ENCODE measurements at places on chromosomes 16 and 17. TPM values are rescaled to one million over a fixed set of nuclear protein-coding genes. Genes with fewer than 3 reads are reported as not detected.

Gene TPSAB1
- total RNA-seq, result 48.3 TPM

Gene ZNF18
- 6.5 TPM for total RNA-seq

Gene NOXO1
- total RNA-seq, result not detected

DNA sequence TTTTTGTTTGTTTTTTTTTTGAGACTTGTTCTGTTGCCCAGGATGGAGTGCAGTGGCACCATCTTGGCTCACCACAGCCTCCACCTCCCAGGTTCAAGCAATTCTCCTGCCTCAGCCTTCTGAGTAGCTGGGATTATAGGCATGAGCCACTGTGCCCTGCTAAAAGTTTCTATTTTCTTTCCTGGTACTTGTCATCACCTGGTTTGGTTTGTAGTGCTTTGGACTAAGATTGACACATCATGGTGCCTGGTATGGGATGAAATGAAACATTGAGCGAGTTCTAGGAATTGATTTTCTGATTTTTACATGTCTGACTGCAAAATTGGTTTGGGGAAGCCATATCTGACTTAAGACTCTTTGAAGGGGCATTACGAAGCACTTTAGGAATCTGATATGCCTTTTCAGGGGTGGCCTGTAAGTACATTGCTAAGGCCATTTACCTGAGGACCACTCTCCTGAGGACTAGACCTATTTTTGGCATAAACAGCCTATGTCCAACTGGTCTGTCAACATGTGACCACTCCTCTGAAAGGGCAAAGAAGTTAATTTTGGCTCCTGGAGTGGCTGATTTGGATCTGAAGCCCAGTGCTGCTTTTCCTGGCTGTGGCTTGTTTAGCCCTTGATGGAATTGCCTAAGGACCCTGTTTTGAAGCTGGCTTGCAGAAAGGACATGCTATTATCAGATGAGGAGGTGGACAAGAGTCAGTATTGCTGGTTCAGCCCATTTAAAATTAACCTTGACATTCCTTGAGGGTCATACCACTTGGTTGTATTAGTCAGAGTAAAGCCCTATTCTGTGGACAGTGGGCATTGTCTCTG is 18.4 kb upstream of the TBKBP1 start:
- no peak for DNase-seq

DNA sequence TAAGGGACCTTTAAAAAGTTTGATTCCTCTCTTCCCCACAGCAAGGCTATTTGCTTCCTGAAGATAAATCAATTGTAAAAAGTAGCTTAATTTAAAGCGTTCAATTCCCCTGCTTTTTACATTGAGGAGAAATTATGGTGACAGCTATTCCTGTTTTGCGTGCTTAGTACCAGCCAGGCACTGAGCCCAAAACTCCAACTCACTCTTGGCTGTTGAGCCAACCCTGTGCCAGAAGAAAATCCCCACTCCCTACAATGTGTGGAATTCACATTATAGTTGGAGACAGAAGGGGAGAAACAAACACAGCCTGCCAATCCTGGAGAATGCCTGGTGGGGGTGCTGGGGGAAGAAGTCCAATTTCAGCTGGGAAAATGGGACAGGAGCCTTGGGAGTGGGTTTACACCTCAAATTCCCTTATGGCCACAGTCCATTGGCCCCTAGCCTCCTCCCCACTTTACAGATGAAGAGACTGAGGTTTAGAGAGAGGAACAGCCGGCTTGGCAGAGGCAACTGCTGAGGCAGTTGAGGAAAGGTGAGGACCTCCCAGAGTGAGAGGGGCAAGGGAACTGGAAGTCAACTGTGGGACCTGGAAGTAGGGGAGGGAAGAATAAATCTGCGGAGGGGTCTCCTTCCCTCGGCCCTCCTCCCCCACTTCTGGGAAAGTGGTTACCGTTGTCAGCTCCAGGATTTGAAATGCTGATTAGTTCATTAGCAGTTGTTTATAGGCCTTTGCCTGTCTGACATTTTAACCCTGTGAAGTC is 26.1 kb downstream of the CDH1 start:
- no peak for DNase-seq

DNA sequence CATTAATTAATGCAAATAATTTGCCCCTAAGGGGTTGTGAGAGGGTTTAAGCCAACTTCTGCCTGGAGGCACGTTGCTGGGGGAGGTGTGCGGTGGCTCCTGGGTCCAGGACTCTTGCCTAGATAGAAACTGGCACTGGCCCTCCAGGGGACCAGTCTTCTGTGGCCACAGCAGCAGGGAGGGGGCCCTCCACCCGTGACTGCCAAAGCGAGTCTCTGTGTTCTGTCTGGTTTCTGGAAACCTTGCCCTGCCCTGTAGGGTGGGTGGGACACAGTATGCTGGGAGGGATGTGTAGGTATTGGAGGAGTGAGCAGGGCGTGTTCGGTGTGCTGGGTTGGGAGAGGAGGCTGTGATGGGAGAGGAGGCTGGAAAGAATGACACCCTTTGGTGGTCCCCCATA is 78.8 kb downstream of the TBC1D16 start:
- DNase-seq, result peak; percentile 58

- no peak for DNase-seq
Measured at GRCh38 chr16:53055541-53056391, 975 bp downstream of the CHD9 start.

Gene ZNF771
- 5.6 TPM for total RNA-seq

DNA sequence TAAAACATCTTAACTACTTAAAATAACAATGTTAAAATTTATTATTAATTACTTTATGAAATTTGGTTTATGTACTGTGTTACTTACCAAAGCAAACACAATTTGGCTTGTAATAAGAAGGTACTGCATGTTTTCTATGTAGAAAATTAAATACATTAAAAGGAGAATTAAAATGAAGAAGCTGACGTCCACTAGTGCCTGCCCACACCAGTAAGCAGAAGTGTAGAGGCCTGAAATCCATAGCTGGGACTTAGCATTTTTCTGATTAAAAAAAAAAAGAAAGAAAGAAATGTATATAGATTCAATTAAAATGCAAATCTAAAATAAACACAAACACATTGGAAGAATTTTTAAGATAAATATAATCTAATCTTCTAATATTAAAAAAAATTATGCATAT is 35.8 kb upstream of the ABCA9 start:
- no peak for DNase-seq

GRCh38 chr16:89317101-89317671 is 99.7 kb downstream of the ZNF778 start:
- no peak for DNase-seq

DNA sequence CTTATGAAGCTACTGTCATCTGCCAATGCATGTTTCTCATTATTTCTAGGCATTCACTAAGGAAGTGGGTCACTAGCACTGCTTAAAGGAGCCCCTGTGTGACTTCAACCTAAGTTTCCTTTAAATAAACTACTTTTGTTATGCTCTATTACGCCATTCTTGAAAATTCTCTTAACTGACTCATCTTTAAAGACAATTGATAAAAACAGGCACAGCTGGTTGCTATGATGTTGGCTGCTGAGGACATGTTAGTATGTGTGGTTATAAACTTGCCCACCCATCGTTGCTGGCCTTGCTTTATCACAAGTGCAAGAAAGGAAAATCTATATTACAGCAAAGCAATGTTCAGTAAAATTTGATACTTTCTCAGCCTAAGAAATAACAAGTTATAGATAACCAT is 75.8 kb upstream of the CNTNAP4 start:
- no peak for DNase-seq

Gene RASL10B
- total RNA-seq, result 2.3 TPM

GRCh38 chr17:29855686-29856085 is 74.3 kb downstream of the SSH2 start:
- no peak for DNase-seq
